ENCODE measurements at places on chromosomes 2 and 18.

GRCh38 chr2:55391615-55392242 is 27.9 kb downstream of the CCDC88A start:
- no peak for DNase-seq

GRCh38 chr2:19124135-19124534 is 234.3 kb downstream of the OSR1 start:
- peak; percentile 76 for DNase-seq

GRCh38 chr2:218806346-218806978 is 24.5 kb downstream of the CYP27A1 start:
- peak; percentile 99 for DNase-seq

DNA sequence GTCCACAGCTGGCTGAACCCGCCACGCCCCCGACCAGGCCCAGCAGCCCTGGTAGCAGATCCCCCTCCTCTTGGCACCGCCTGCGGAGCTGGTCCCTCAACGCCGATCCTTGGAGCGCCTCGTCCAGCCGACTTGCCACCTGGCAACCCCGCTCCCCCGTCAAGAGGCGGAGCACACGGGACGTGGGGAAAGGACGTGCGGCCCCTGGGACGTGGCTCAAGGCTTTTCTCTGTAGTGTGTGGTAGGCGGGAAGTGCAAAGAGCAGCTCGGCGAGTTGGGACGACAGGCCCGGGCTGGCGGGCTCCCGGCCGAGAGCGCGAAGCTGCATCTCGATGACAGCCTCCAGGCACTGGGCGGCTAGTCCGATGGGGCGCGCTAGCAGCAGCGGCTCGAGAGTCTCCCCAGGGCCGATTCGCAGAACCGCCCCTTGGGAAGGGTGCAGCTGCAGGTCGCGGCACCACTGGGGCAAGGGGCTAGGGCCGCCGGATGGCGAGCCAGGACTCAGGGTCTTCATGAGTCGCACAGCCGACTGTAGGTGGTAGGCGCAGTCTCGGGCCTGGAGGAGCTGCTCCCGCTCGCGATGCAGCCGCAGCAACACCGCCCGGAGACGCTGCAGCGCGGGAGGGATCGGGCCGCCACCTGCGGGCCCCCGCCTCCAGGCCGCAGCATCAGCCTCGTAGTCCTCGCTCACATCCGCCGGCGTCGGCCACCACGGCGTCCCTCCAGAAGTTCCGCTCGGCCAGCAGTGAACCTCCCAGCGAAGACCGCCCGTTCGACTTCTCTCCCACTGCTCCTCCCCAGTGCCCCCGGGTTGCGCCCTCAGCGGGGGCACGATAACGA is 617 bp downstream of the CCDC142 start:
- DNase-seq: no peak

GRCh38 chr18:27712066-27712465 is 464.9 kb downstream of the CDH2 start:
- no peak for DNase-seq

DNA sequence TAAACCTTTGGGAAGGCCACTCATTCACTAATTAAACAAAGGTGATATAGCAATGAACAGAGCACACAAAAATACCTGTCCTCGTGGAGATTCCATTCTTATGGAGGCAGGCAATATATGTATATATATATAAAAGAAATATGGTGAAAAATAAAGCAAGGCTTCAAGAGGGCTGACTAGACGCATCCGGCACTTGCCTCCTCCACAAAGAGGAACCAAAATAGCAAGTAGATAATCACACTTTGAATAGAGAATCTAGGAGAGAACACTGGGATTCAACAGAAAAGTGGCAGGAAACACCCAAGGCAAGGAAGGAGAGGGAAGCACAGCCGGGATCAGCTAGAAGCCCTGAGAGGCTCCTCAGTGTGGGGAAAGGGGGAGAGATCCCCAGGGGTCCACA is 218.4 kb upstream of the FOSL2 start:
- DNase-seq: no peak

DNA sequence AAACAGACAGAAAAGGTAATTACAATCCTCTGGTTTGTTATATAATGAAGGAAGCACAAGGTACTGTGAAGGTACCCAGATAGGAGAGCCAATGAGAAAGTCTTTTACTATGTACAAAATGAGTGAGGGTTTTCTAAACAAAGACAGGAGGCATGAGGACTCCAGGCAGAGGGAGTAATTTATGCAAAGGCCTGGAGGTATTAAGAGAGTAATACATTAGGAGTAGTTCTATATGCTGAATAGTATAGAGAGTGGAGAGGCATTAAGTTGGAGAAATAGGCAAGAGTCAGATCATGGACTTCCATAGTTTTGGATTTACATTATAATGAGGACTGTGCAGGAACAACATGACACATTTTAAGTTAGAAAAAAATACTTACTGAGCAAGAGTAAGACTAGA is 216.0 kb downstream of the SCG2 start:
- DNase-seq: no peak

GRCh38 chr18:1993866-1994265 is 577.4 kb downstream of the METTL4 start:
- DNase-seq: no peak

- peak; percentile 41 for DNase-seq
Measured at GRCh38 chr18:10927286-10927992, 221.9 kb downstream of the PIEZO2 start.

DNA sequence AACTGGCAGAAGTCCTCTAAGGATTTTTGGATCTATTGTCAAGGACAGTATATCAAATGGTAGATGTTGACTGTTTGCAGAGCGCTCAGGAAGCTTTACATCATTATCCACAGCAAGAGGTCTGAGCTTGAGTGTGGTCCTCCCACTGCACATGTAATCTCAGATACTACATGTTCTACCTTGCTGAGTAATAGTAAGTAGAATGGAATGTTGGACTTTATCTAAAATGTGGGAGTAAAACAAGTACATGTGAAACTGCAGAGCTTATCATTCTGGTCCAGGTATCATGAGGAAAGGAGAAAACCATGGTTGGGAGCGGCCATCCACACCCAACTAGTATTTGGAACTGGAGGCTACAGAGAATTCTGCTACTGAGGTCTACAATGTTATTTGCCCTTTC is 19.3 kb upstream of the CD28 start:
- no peak for DNase-seq

Data from skeletal muscle cell (primary cell).